ENCODE measurements at places on chromosomes 7 and 10.

DNA sequence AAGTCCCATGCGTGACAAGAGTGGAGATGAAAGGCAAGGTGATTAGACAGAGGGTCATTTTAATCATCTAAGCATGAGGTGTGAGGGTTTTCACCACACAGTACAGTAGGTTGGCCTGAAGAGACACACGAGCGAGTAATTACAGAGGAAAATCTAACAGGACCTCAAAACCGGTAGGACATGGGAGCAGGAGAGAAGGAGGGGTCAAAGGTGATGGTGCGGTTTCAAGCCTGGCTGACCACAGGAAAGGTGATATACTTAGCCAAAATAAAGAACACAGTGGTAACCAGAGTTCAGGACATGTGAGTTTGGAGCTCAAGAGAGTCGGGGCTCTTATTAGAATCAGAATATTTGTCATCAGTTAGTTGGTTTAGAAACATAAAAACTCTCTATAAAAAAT is 20.0 kb downstream of the GLI3 start:
- DNase-seq: no peak

GRCh38 chr7:19670806-19671205 is 38.0 kb downstream of the POLR1F start:
- DNase-seq: no peak

- DNase-seq: no peak
Observed at GRCh38 chr10:10545771-10546170, 471.9 kb upstream of the CELF2 start.

- no peak for DNase-seq
Observed at GRCh38 chr7:130930681-130931080, 196.7 kb upstream of the KLF14 start.

DNA sequence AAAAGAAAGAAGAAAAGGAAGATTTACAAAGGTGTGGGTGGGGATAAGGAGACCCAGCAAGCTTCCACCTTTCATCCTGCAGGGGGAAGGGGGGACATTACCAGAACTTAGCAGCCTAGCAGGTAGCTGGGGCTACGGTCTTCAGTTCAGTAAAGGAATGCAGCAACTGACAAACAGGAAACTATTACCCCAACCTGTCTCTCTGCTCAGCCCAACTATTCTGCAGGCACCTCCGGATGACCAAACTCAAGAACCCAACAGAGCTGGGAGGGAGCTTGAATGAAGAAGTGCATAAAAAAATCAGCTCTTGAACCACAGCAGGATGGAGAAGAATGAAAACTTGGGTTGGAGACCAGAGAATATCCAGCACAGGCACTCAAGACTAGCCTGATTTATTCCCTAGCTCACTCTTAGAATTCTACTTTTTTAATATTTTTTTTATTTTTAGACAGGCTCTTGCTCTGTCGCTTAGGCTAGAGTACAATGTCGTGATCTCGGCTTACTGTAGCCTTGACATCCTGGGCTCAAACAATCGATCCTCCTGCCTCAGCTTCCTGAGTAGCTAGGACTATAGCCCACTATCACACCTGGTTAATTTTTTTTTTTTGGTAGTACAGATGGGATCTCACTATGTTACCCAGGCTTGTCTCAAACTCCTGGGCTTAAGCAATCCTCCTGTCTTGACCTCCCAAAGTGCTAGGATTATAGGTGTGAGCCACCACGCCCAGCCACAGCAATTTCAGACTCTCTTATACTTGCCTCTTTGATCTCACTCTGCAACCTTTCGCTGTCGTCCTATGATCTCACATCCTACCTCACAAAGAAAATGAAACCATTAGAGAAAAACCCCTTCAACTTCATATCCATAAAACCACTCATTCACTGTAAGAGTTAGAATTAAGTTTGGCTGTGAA is 18.5 kb upstream of the C10orf67 start:
- DNase-seq: no peak

GRCh38 chr10:34240039-34240438 is 575.1 kb downstream of the PARD3 start:
- DNase-seq: no peak

DNA sequence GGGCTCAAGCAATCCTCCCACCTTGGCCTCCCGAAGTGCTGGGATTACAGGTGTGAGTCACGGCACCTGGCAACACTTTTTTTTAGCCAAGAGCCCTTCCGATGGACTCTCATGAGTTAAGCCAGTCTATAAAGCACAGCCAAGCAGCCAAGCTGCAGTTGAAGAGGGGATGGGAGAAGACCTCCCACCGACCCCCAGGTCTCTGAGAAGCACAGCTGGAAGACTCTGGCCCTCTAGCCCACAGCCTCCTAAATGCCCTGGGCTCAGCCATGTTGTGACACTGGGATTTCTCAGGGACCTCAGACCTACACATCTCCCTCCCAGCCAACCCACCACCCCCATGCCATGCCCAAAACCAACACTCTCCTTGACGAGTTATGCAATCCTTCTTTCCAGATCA is 31.1 kb downstream of the CALML3 start:
- no peak for DNase-seq
